ENCODE measurements at places on chromosomes 16 and 17.

DNA sequence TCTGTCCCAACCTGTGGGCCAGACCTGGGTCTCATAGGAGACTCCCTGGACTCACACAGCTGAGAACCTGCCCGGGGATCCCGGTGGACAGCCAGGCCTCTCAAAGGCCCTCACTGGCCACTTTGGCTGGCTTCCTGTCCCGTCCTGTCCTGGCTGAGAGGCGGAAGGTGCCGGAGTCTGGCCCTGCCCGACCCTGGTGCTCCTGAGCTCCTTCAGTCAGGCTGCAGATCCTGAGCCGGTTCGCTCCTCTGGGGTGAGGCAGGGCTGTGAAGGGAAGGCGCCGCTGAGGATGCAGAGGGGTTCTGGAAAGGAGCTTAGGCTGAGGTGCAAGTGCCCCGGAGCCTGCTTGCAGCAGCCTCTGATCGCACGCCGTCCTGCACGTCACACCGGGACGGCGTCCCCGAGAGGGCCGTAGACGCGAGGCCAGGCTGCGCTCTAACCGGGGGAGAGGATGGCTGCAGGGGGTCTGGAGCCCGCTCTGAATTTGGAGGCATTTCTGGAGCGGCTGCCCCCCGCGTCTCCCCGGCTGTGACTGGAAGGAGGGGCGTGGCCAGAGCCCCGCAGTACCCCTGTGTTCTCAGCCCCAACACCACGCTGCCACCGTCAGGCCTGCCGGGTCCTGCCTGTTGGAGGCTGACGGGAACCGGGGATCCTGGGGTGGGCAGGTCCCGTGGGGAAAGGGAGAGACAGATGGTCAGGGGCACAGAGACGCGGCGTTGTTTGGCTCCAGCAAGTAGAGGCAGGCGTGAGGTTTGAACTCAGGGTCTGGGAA is 4.1 kb downstream of the HGS start:
- DNase-seq, result no peak

GRCh38 chr16:23709536-23709935 is 3.5 kb downstream of the ERN2 start:
- DNase-seq, result no peak

- no peak for DNase-seq
These were observed 213.1 kb downstream of the SEC14L1 start for GRCh38 chr17:77353684-77354419.

GRCh38 chr17:76014100-76014924 is 12.8 kb downstream of the EVPL start:
- DNase-seq, result peak; percentile 95

DNA sequence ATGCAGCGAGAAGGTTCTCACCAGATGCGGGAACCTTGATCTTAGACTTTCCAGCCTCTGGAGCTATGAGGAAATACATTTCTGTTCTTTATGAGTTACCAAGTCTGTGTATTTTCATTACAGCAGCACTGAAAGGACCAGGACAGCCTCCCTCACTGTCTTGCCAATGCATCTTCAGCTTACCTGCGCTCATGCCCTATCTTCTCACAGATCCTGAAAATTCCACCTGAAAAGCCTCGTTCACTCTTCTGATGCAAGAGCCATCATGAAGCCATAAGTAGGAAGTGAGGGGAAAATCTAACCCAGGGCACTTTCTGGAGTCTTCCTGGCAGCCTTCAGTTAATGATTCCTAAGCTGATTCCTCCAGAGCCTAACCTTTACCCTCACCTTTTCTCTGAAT is 194.0 kb downstream of the SALL1 start:
- no peak for DNase-seq

GRCh38 chr17:58308985-58309917 is 19.3 kb downstream of the TSPOAP1 start:
- peak; percentile 18 for DNase-seq

DNA sequence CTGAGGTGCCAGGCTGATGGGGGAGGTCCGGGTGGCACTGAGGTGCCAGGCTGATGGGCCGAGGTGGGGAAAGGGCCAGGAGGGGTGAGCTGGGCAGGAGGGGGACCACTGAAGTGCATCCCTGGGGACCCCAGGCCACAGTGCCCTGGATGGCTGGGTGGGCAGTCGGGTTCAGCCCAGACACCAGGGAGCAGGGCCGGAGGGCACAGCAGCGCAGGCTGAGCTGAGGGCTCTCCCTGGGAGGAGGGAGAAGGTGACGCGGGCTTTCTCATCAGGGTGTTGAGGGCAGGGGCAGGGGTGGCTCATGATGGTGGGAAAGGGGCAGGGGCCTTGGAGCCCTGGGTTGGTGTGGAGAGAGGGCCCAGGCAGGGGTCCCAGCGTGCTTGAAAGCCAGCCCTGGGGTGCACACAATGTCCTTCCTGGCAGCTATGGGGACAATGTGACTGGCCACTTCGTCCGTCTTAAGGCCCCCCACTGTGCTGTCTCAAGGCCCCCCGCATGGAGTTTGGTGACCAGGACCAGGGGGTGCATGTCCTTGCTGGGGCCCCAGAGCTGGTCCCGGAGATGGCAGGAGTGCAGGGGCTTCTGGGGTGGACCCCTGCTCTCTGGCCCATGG is 16.0 kb downstream of the CD7 start:
- peak; percentile 34 for DNase-seq

GRCh38 chr17:83062011-83062817 is 17.2 kb upstream of the METRNL start:
- no peak for DNase-seq

GRCh38 chr17:64503341-64503740 is 2.7 kb downstream of the DDX5 start:
- no peak for DNase-seq

DNA sequence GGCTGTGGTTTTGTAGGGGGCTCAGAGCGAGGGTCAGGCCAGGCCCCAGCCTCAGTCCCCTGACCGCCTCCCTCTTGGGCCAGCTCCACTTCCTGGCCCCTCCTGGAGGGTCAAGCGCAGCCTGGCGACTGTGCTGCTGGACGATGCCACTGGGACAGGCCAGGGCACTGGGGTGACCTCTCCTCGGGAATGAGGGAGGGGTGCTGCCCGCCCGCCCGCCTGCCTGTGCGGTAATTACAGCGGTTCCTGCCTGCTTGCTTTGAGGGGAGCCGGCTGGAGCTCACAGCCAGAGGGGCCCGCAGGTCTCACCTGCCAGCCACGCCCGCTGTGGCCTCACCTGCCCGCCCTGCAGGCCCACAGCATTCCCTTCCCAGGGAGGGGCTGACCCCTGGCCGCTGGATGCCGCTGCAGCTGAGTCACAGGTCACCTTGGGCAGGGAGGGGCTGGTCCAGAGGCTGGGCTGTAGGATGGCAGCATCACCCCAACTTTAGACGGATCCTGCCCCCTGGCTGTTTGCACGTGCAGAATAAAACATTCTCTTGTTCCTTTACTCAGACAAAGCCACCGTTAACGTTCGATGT is 76.7 kb upstream of the CBX4 start:
- DNase-seq, result no peak

DNA sequence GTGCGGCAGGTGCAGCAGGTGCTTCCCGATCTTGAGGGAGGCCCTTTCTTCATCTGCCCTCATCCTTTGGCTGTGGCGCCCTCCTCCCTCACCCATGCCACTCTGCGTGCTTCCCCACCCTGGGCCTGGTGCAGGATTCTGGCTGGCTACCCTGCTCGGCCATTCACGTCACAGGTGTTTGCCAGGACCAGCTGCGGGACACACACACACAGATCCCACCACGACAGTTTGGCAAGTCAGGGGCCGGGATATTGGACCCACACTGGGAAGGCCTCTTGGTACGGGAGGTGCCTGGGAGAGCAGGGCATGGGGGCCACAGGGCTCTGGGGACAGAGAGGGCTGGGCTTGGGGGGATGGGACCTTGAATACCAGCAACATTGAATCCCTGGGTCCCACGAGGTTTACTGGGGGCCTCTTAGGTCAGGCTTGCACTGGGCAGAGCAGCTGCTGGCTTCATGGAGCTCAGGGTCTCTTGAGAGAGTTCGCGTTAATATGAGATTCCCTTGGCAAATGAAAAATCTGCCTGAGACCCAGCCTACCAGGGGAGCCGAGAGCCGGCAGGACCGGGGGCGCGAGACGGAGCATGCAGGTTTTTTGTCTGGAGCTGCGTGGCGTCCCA is 15.1 kb downstream of the ADCY7 start:
- DNase-seq, result no peak

GRCh38 chr17:52986056-52986662 is 827.6 kb upstream of the CA10 start:
- no peak for DNase-seq

DNA sequence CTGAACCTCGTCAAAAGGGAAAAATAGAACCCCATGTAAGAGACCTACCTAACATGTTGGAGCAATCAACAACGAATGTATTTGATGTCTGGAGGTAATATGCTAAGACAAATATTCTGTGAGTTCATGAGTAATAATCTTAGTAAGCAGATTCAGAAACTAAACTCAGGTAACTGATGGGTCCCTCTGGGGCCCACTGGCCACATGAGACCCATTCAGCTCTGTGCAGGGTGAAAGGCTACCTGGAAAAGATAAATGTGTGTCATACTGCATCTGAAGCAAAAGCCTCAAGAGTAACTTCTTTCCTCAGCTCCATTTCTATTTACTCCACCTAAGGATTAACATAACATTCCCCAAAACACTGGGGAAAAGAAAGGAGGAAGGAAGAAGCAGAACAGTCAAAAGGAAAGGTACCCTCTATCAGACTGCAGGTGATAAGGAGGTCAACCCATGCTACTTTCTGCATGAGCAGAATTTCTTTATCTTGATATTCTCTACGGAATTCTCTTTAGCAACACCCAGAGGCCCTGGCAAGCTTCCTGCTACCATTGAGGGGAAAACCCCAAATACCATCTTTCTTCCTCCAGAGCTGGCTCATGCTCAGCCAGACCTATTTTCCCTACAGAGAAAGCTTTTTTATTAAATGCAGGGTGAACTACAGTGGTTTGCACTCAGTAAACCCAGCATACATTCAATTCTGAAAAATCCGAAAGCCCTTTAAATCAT is 37.7 kb upstream of the ABCA6 start:
- no peak for DNase-seq

DNA sequence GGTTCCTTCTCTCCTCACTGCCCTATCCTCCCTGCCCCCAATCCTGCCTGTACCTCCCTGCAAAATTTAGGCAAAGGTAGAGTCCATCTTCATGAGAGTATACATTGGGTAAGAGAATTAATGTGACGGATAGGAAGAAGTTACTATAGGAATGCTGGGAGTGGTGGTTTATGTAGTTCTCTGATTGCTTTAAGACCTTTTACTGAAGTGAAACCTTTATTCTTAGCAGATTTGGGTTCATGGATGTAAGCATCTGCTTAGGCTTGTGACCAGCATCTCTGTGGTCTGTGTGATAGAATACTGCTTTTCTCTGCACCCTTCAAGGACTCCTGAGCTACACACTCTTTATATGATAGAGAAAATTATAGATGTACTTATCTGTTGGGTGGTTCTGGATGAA is 127.3 kb downstream of the PRKCA start:
- no peak for DNase-seq

- no peak for DNase-seq
These were observed 100.9 kb downstream of the ZNF778 start for GRCh38 chr16:89318430-89318758.

- no peak for DNase-seq
These were observed 15.6 kb downstream of the SAMD14 start for GRCh38 chr17:50114401-50114800.

- DNase-seq, result no peak
These were observed 4.2 kb downstream of the ITGB3 start for GRCh38 chr17:47257651-47258339.

DNA sequence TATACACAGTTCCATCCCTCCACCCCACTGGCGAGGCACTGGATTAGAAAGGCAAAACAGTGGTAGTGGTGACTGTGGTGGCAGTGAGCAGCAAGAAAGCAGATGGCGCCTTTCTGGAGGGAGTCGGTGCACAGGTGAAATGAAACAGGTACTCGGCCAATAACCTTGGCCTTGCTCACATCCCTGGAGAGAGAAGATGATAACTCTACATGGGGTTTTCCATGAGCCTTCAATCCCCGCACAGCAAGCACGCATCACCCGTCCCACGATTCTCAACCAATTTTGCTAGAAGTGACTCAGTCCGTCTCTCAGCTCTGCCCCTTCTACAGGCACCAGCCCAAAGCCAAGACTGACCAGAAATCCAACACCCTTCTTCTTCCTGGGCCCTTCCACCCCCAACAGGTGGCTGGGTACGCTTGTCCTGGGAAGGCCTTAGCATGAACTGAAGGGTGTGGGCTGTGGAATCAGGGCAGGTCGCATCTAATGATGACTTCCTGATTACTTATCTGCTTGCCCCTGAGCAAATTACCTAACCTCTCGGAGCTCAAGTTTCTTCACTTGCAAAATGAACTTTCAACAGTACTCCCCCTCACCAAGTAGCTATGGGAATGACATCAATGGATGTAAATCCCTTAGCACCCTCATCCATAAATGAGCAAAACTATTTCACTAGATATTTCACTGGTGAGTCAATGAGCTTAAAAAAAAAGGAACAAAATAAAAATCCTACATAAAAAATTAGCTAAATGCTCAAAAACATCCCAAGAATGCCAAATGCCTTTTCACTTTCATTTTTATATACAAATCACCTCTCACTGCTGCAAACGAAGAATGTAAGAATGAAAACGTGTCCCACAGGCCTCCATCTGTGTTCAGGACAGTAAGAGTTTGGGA is 18.0 kb downstream of the XPO6 start:
- DNase-seq, result no peak

GRCh38 chr17:58480090-58480489 is 8.1 kb downstream of the HSF5 start:
- DNase-seq, result no peak
